ENCODE measurements at places on chromosomes 2 and 18.

GRCh38 chr2:237888389-237888788, 29.0 kb downstream of the RAMP1 start:
- DNase-seq = peak; percentile 68

DNA sequence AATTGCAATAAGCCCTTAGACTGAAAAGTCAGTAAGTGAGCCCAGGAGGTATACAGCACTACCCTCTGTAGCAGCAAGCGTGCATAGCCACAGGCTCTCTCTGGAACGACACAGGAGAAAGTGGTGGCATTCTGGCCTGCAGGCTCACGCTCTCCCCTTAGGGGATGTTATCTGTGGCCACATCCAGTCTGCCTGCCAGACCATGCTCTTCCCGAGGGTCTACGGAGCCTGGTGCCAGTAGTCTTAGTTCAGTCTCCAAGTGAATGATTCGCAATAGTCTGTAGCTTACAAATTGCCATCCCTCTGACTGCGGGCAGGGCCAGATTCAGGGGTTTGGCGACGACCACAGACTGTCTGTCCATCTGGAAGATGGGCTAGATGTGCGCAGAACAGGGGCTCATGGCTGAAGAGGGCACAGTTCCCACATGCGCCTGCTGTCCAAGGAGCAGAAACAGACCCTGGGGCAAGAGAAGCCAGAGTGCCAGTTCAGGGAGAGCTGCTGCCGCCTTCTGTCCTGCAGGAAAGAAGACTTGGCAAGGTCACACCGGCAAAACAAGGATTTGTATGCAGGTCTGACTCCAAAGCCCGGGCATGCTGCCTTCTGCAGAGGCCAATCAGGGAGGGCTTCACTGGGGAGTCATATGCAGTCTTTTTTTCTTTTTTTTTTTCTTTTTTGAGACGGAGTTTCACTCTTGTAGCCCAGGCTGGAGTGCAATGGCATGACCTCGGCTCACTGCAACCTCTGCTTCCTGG, 3.5 kb upstream of the KLF11 start:
- DNase-seq = no peak

DNA sequence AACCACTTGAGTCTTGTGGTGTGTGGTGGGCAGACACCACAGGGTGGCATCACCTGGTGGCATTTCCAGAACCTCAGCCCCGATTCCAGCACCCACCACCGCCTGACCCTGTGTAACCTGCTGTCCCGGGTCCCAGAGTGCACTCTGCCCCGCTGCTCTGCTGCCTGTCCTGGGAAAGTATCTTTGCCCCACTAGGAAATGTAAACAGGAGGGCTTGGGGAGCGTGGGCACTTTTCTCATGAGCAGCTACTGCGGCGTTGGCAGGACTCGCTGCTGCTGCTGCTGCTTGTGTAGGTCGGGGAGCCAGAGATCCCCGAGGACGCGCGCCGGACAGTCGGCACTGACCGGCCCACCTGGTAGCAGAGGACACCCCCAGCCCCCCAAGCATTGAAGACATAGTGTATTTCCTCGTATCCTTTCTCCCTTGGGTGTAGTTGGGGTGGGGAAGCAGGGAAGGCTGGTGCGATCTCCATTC, 13.4 kb downstream of the DTYMK start:
- no peak for DNase-seq

GRCh38 chr18:49021076-49021432, 70.3 kb upstream of the SMAD7 start:
- no peak for DNase-seq

GRCh38 chr2:80469428-80469827, 164.9 kb upstream of the LRRTM1 start:
- DNase-seq = no peak

DNA sequence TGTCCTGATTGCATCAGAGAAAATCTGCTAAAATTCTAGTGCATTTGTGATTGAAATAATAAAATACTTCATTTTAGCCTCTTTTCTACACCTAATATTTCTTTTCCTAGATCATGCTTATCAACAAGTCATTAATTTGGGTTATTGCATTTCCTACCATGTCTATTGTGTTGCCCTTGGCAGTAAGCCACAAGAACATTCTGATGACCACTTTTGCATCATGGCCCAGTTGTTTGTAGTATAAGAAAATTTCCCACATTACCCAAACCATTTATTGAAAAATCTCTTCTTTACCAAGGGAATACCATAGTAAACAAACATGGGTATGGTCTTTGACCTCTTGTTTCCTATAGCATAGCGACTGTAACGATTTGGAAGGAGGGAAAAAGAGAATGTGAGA, 76.3 kb downstream of the R3HDM1 start:
- DNase-seq = peak; percentile 13

- DNase-seq = no peak
Observed at GRCh38 chr2:173145454-173145853, 69.8 kb downstream of the MAP3K20 start.

DNA sequence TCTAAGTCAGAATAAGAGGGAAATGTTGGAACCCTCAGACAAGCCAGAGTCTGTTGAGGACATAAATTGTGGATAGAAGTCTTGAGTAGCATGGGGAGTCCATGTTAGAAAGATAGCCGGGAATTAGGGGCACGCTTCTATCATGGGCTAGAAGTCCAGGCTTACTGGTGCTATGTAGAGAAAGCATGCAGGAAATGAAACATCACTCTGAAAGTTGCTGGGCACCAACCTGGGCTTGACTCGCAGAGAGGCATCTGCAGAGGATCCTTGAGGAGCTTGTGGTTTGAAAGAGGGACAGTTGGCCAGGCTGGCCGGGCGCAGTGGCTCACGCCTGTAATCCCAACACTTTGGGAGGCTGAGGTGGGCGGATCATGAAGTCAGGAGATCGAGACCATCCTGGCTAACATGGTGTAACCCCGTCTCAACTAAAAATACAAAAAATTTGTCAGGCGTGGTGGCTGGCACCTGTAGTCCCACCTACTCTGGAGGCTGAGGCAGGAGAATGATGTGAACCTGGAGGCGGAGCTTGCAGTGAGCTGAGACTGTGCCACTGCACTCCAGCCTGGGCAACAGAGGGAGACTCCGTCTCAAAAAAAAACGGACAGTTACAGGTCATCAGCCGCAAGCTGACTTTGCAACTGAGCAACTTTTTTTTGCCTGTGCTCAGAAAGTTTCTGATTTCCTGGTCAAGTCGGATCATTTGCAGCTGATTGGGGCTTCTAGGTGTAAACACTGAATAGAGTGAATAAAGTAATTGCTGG, 24.9 kb downstream of the CERS6 start:
- DNase-seq = no peak

GRCh38 chr18:7758764-7759163, 191.6 kb downstream of the PTPRM start:
- no peak for DNase-seq

GRCh38 chr18:14976736-14977430, 228.9 kb downstream of the ANKRD30B start:
- DNase-seq = no peak

DNA sequence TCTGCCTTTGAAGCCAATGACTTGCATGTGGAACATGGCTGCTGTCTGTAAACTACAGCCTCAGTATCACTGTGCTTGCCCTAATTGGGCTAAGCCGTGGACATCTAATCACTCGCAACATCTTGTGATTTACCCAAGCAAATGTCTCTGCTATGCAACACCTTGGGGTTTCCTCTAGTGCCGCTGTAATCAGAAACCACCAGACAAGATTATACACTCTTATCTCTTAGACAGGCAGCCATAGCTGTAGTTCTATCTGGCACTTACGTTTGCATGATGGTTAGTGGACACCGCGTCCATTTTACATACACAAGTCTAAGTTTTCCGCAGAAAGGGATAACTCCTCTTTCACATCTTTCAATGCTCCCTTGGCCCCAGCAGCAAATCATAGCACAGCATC, 204.3 kb upstream of the CCDC68 start:
- DNase-seq = no peak

GRCh38 chr2:109139002-109139401, 10.0 kb downstream of the SH3RF3 start:
- DNase-seq = no peak

GRCh38 chr2:191486584-191487320, 191.2 kb upstream of the NABP1 start:
- DNase-seq = peak; percentile 100

- DNase-seq = peak; percentile 29
Observed at GRCh38 chr2:230717600-230717999, 5.0 kb downstream of the CAB39 start.

- peak; percentile 57 for DNase-seq
Observed at GRCh38 chr2:109238580-109238979, 109.6 kb downstream of the SH3RF3 start.

DNA sequence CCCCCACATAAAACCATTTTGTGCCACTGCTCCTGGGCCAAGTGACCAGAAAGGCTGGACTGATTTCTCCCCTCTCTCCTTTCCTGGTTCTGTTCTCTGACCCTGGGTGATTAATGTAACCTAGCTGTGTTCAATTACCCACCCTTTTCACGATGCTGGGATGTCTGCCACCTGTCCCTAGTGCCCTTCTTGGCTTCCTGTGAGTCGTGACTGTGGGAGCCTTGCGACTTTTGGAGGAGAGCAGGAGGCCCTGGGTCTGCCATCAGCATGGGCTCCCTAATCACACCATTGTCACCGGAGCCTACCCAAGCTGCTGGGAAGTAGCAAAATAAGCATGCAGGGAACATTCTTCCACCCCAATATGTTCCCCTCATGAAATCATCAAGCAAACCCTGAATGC, 38.3 kb downstream of the SRSF7 start:
- no peak for DNase-seq

DNA sequence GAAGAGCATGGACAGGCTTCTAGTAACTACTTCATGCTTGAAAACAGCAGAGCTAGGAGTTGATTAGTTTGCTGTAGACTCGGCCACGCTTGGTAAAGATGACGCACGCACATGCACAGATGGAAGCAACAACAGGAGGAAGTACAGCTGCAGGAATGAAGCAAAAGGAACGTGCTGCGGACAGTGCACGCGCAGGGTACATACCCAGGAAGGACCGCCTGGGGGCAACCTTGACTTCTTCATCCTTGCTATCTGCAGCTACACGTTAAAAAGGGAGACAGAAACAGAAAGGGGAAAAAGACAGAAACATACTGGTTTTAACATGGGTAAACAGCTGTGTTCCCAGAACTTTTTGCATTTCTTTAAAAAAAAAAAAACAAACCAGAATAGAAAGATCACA, 17.7 kb downstream of the SLC66A2 start:
- DNase-seq = peak; percentile 21

- no peak for DNase-seq
Observed at GRCh38 chr2:177093371-177093770, 119.2 kb upstream of the HNRNPA3 start.

DNA sequence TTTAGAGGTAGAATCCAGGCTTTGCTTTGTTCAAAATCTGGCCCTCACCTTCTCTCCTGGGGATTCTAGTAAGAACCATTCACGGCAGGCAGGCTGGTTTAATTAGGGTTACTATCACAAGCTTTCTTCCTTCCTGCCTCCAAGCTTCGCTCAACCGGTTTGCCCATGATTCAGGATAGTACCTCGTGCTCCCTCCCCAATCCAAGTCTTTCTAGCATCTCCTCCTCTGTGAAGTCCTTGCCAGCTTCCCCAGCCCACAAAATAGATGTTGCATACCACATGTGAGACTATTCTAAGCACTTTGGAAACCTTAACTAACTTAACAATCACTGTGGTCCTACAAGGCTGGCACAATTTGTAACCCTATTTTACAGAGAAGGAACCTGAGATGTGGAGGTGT, 135.1 kb downstream of the SOCS6 start:
- DNase-seq = peak; percentile 66

- DNase-seq = no peak
Observed at GRCh38 chr18:68985172-68985820, 187.4 kb downstream of the CCDC102B start.

DNA sequence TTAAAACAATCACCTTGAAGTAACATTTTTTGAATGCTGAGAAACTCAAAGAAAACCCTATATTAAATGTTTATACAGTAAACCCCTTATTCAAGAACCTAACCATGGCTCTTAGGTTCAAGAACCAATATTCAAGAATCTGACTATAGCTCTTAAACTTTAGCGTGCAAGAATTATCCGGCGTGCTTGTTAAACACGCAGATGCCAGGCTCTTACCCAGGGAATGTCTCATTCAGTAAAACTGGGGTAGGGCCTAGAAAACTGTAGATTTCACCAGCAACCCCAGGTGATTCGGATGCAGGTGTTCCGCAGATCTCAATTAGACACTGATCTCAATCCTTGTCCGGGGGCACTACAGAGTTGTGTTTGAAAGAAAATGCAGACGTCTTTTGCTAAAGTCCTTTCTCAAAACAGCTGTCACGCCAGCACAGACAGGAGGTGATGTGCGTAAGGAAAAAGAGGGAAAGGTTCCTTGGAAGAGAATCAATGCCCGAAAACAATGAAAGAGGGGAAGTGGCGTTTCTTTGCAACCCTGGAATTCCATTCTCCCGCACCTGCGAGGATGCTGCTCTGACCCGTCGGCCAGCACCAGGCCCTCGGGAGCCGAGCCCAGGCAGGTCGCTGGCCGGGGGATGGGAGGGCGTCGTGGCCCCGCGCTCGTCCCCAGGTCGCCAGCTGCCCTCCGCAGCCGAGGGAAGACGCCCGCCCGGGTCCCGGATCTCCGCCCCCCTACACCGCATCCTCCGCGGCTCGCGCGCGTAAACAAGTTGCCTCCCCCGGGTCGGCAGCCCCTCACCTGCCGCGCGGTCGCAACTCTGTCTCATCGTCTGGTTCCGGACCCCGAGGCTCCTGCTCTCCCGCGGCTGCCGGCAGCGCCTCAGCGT, 851 bp downstream of the EIF2AK3 start:
- no peak for DNase-seq

- DNase-seq = peak; percentile 38
Observed at GRCh38 chr2:28360718-28361293, 31.9 kb upstream of the FOSL2 start.

GRCh38 chr18:37524498-37525261, 40.9 kb downstream of the CELF4 start:
- DNase-seq = no peak

DNA sequence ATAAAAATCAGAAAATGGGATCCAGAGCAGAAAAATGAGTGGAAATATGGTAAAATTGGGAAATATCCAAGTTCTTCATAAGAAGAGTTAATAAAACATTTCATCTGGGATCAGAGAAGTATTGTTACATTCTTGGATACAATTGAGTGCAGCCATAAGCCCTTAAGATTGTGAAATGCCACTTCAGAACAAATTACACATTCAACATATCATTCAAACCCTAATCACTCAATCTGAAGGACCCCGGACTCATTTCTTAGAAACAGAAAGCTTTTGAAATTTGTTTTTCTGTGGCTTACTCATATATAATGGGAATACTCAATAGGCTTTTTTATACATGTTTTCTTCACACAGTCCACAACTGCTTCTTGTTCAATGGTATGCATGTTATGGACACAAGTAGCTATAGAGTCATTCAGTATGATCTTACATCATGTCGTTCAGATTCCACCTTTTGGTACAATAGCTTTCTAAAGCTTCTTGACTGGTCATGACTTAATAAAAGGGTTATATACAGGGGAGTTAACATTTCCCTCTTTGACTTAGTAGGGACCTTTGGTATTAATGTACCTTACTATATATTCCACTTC, 39.9 kb downstream of the SCN7A start:
- DNase-seq = peak; percentile 2

DNA sequence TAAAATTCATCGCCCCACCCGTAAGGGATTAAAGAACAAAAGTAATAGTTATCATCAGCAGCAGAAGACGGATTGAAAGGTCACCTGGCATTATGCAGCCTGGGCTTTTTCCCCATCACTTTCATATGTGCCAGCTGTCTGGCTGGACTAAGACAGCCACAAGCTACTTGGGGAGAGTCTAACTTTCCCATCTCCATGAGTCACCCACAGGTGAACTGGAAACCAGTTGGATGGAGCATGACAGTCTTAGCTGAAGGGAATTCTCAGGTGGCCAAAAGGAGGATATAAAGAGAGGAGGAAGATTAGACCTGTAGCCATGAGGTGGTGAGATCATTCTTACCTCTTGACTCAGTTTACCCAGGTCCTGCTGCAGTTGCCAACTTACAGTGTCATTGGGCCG, 7.0 kb upstream of the FAM178B start:
- DNase-seq = no peak

Measured in astrocyte (in vitro differentiated cells and primary cell).